ENCODE measurements at places on chromosomes 13 and 19.

GRCh38 chr13:21405309-21405708, 53.8 kb downstream of the ZDHHC20 start:
- DNase-seq = no peak

- no peak for DNase-seq
Measured at GRCh38 chr19:15614507-15615379, at the start of gene CYP4F8. Gene CYP4F8 (plus strand): TSS chr19:15615218. CDS start chr19:15615617, 399 bp downstream.

DNA sequence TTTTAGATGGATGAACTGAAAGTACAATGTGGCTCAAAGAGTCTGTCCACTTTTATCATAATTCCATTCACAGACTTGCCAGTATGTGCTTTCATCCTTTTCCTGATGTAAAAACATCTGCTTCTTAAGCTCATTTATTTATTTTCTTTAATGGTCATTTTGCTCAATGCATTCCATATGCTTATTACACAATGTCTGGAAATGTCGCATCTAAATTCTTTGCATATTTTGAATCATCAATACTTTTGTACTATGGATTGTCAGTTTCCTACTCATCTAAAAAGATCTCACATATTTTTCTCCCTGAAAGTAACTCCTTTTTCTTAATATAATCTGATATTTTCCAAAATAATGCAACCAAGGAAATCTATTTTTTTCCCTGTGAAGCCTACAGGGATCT, 1315.8 kb downstream of the EFNB2 start:
- DNase-seq = no peak

GRCh38 chr19:39265321-39265916, 2.8 kb upstream of the IFNL2 start:
- no peak for DNase-seq

DNA sequence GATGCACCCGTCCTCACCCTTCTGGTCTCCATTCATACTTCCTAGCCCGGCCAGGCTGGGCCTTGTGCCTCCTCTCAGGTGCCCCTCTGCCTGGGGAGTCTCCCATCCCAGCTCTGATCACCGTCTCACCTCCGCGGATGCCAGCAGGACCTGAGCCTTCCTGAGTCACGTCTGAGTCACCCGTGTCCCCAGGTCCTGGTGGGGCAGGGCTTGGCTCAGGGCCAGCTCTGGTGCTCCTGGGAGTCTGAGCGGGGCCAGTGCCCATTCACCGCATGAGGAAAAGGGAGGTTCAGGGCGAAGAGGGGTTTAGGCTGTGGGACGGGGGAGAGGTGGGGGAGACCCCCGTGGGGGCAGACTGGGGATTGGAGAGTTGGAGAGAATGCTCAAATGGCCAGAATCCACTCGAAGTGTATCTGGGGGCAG, 593 bp downstream of the ATP8B3 start:
- DNase-seq = no peak

GRCh38 chr19:55223291-55224037, 5.1 kb downstream of the TMEM86B start:
- DNase-seq = no peak

DNA sequence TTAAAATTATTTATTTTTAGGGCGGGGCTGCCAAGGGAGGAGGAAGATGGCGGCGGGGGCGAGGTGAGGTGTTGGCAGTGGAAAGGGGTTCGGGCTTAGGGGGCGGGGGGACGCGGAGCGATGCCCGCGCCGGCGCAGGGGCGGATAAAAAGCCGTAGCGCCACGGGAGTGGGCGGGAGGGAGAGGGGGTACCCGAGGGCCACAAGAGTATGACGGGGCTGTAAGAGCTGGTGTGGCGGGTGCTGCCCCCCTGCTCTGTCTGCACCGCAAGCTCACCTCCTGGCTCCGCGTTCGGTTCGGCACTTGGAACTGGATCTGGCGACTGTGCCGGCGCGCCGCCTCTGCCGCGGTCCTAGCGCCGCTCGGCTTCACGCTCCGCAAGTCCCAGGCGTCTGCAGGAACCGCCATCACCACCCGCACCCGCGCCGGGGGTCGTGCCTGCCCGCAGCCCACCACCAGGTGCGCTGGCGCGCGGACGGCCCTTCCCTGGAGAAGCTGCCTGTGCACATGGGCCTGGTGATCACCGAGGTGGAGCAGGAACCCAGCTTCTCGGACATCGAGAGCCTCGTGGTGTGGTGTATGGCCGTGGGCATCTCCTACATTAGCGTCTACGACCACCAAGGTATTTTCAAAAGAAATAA, 265.2 kb upstream of the SGCG start:
- DNase-seq = no peak

- no peak for DNase-seq
Measured at GRCh38 chr13:89454681-89455080, 1783.5 kb downstream of the SLITRK5 start.

DNA sequence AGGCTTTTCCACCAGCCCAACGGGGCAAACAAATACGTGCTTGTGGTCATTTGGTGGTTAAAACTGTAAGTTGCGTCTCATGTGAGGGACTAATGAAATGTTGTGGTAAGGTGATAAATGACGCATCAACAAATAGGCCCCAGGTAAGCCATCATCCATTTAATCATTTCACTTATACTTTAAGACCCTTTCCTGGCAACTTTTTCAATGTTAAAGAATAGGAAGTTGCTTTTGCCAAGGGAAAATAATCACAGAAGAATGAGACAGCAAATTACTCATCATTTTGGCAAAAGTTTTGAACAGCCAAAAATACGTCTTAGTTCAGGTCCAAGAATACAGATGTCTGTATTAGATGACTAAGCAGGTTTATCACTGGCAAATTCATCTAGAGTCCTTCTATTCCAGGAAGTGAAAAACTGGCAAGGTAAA, 660.4 kb downstream of the SLITRK1 start:
- DNase-seq = no peak

GRCh38 chr13:81207636-81208035, 866.7 kb upstream of the SPRY2 start:
- no peak for DNase-seq

Measured in NCI-H187 treated with DMSO at 0.1 percent for 48 hours (cell line).